ENCODE measurements at places on chromosomes 2 and 18. TPM values are rescaled to one million over a fixed set of nuclear protein-coding genes. Genes with fewer than 3 reads are reported as not detected.

The DQX1 gene
- total RNA-seq, result not detected

The AQP4 gene
- total RNA-seq, result not detected

The MYO7B gene
- 0.65 TPM for total RNA-seq

The CRACDL gene
- total RNA-seq, result 5.7 TPM

The ANKAR gene
- 0.49 TPM for total RNA-seq

The TGFA gene
- 7.2 TPM for total RNA-seq

The ACVR1C gene
- under 0.01 TPM for total RNA-seq

The MC2R gene
- not detected for total RNA-seq

The MREG gene
- total RNA-seq, result 1.1 TPM

The CNDP1 gene
- total RNA-seq, result not detected

The NEU2 gene
- total RNA-seq, result not detected

The SPP2 gene
- not detected for total RNA-seq

The TNFAIP6 gene
- total RNA-seq, result 1.1 TPM

The CRYBA2 gene
- not detected for total RNA-seq

Data from mesangial cell (primary cell).